Calu3 (cell line): ENCODE measurements at places on chromosomes 6 and 20.

DNA sequence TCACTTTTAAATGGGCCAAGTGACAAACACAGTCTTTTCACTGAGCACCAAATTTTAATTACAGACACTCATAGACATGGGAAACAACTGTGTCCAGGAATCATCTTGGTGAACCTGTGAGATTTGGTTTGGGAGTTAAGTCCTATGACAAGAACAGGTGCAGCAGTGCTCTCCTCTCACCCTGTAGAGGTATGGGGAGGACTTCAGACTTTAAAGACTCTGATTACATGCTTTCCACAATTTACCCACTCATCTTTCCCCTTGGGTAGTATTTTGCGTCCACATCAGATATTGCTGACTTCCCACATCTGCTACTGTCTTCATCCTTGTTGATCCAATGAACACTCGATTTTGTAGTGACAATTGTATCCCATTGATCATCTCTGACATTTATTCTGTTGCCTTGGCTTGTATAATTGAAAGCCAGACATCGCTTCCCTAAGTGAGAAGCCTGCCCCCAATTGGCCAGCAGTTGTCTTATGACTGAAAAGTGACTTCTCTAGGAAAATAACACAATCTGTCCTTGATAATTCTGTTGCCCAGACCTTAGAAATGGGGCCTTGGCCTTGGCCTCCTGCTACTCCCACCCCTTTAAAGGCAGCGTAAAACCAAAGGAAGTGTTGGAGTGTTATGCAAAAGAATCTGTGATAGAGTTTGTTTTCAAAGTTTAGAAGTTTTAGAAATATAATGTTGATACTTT, 40.0 kb downstream of the TXLNB start:
- DNase-seq: no peak

DNA sequence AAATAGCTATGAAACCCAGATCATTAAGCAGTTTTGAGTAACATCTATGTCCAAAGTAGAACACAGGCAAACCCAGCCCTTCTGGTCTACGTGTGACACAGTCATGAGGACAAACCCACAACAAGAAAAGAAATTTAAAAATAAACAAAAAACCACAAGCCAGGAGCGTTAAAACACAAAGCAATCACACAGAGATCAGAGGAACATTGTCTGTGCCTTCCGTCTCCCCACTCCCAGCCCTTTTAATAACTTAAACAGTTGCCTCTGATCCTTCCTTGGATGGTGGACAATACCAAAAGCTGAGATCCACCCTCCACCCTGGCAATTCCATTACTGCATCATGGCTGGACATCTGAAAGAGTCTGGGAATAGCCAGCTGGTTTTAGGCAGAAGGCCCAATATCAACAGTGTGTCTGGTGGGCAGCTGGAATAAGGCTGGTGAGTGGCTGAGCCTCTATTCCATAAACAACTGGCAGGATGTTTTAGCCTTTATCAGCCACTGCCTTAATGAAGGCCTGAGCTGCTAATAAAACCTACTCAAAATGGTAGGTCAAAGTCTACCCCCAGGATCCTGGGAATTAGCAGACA, 15.7 kb upstream of the LAMA4 start:
- no peak for DNase-seq

GRCh38 chr20:47850146-47850545, 64.9 kb upstream of the SULF2 start:
- no peak for DNase-seq

GRCh38 chr20:388034-388994, 7.8 kb downstream of the TRIB3 start:
- no peak for DNase-seq

DNA sequence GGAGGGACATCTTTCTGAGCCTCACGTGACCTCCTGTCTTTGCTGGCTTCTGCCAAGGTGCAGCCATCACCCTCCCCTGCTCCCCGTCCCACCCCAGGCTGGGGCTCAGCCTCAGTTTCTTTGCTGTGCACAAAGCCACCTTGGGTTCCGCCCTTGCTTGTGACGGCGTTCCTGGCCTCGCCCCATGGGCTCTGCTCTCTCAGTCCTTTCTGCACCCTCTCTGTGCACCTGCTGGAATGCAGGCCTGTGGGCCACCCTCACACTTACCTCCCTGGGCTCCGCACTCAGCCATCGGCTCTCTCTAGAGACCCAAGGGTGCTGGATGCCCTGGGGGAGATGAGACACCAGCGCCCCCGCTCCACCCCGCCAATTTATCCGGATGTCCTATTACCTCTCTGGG, 28.3 kb downstream of the BANF2 start:
- no peak for DNase-seq
